ENCODE measurements at places on chromosomes 11 and 22.

DNA sequence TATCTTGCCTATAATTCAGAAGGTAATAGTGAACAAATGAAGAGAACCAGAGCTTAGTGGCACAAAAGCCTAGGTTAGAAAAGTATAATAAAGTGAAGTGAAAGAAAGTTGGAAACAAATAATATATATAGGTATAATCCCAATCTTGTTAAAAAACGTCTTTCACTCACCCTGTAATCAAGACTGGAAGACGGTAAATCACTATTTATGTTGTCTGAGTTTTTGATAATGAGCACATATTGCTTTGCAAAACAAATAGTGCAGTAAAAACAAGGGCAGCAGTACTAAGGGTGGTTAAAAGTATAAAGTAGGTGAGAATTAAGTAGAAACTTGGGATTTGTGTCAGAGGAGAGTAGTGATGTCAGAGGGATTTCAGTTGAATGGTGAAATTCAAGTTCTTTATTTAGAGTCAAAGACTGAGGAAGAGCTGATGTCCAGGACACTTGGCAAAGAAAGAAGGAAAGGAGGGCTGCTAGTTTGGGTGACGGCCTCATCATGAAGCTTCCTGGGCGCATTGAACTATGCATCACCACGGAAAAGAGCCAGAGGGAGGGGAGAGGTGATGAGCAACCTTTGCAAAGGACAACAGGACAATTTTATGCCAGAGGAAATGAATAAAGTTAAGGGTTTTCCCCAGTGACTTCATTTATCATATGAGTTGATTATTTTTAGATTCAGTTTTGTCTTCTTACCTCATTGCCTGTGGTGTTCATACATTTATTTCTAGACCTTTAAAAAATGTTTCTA lies 11.4 kb downstream of the NCAM1 start:
- no peak for DNase-seq

DNA sequence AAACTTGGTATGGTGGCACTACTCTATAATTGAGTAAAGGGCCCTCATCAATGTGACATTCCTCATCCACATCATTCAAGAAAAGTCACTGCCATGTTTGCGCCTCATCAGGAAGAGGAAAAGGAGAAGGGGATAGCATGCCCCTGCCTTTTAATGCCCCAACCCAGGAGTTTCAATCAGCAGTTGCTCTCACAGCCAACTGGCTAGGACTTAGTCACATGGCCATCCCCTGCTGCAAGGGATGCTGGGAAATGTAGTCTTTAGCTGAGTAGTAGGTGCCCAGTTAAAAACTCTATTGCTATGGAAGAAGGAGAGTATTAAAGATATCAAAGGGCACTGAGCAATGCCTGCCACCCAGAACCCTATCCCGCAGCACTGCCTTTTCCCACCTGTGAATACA lies 10.9 kb upstream of the CCND1 start:
- DNase-seq: no peak

GRCh38 chr11:35971841-35972422 lies 28.1 kb downstream of the LDLRAD3 start:
- no peak for DNase-seq

DNA sequence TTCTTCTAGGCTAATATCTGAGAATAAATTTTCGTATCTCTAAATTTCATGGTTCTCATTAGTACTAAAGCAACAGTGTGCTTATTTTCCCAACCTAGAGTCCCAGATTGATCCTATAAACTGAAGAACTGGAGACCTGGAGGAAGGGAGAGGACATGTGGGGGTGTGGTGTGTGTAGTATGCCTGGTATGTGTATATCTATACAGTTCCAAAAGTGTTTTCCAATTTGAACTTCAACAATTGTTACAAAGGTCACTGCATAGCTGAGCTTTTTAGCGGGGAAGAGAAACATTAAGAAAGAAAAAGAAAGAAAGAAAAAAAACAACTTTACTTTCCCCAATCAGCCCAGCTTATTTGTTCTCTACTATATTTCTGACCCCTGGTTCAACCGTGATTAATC lies 152.1 kb downstream of the SOX6 start:
- no peak for DNase-seq

DNA sequence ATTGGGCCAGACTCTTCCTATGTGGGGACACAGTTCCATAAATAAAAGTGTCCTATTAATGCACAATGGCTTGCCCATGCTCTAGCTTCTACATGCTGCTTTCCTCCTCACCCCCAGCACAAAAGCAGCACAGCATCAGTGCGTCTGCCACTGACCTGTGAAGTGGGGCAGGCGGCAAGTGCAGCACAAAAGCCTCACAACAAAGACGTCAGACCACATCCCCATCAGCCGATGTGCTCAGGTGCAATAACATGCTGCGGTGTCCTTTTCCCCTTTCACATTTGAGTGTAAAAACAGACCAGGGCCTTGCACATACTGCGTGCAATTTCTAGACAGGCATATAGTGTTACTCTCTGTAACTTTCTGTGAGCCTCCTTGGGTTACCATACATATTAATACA lies 12.8 kb downstream of the DKK3 start:
- DNase-seq: no peak

DNA sequence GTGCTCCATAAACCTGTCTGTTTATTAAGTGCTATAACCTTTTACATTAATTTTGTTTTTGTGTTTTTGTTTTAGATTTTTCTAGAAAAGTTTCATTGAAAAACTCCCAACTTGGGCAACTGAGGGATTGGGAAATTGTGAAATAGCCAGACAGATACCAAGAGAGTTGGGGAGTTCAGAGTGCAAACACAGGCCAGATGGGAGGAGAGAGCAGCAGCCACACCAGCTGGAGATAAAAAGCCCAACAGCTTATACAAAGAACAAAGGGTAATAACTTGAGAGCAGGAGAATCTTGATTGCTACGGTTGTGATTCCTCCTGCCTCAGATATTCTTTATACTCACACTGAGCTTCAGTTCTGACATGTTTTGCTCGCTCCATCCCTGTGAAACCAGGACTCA lies 1642.2 kb downstream of the LRRC4C start:
- no peak for DNase-seq

DNA sequence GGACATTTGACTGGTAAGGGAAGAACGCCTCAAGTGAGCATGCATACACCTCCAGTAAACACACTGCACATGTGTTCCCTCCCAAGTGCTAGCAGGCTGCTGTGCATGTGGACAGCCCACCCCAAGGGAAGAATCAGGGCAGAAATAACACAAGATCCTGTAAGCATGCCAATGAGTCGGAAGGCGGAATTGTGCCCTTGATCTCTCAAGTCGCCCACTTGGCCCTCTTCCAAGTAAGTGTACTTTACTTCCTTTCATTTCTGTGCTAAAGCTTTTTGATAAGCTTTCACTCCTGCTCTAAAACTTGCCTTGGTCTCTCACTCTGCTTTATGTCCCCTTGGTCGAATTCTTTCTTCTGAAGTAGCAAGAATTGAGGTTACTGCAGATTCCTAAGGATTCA lies 139.6 kb downstream of the TRPC6 start:
- no peak for DNase-seq

GRCh38 chr11:46250745-46251052 lies 26.8 kb upstream of the CREB3L1 start:
- no peak for DNase-seq

DNA sequence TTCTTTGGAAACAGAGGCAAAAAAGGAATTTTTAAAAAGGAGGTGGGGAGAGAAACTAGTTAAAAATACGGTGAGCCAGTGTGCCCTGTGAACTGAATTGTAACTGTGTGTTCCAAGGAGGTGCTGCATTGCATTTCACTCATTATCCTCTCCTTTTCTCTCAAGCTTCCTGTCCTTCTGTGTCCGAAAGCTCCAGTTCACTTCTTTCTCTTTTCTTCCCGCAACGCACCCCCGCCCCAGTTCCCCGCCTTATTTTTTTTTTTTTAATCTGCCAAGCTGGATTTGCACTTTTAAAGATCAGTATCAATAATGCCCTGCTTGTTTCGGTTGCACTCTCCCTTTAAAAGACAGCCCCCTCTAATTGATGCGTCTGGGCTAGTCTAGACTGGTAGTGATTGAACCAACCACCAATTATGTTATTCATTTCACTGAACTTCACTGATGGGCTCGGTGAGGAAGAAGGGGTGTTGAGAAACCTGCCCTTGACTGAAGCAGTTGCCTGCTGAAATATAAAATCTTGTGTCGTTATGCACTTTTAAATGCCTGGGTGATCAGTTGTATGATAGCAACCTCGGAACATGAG lies 18.5 kb downstream of the BLID start:
- DNase-seq: no peak

- DNase-seq: no peak
Observed at GRCh38 chr22:40753114-40753513, 66.0 kb downstream of the SLC25A17 start.

DNA sequence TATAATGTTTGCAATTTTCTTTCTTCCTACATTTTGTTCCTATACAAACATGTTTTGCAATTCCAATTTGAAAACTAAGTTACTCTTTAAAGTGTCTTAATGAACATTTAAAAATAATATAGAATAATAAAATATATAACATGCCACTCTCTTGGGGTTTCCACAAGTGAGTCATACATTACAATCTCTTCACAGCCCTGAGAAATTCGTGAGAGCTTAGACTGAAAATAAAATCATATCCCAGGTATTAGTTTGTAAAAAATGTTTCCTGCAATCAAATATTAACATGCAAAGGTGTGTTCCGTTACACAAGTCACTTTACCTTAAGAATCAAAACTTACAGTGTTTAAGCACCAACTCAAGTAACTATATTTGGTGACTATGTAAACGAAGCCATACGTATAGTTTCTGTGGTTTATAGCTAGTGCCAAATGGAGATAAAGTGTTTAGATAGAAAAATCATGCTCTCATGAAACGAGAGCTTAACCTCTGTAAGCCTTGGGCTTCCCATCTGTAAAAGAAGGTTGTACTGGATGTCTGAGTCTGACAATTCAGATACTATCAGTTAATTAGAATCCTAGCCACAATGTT lies 253.6 kb upstream of the ANO3 start:
- no peak for DNase-seq

DNA sequence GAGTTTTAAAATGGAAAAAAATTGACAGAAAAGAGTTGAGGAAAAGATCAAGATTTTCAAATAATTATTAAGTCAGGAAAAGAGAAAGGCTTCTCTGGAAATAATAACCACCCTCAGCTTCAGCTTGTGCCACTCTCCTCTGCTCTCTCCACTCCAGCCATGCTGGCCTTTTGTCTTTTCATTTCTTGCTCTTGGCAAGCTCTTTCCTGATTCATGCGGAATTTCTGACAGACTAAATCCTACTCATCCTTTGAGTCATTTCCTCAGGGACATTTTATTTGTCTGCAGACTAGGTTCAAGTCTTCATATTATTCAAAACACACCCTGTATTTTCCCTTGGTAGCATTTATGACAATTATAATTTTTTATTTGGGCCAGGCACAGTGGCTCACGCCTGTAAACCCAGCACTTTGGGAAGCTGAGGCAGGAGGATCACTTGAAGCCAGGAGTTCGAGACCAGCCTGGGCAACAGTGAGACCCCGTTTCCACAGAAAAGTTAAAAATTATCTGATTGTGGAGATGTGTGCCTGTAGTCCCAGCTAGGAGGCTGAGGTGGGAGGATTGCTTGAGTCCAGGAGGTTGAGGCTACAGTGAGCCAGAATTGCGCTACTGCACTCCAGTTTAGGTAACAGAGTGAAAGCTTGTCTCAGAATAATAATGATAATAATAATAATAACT lies 7.8 kb upstream of the P4HA3 start:
- no peak for DNase-seq

GRCh38 chr11:46857666-46858065 lies 11.6 kb upstream of the CKAP5 start:
- no peak for DNase-seq

GRCh38 chr22:41357191-41357590 lies 24.6 kb upstream of the TEF start:
- DNase-seq: no peak

DNA sequence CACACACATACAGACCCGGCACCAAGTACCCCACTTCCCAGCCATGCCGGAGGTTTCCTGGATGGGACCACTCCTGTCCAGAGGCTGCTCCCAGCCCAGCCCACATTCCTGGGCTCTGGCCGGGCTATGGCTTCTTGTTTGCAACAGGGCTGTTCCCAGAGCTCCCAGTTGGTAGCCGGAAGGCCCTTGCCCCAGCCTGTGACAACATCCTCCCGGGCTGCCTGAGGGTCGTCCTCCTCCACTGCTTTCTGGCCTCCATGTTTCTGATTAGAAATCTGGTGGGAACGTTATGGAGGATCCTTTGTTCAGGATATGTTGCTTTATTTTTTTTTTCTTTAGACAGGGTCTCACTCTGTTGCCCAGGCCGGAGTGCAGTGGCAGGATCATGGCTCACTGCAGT lies 952 bp upstream of the CYP2D6 start:
- no peak for DNase-seq

DNA sequence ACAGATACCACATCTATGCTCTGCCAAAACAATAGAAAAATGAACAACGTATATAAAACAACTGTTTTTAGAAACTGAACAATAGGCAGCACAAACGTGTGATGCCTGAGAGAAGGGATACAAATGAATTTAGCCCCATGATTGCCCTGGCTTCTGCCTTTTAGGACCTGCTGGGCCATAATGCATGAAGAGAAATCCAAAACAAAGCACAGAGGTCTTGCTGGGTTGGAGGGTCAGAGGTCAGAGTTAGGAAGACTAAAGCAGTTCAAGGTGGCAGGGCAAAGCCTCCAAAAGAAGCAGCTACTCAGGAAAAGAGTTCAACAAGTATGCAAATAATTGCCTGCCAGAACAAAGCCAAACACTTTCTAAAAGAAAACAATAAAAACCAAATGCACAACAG lies 138.5 kb downstream of the TTC28 start:
- DNase-seq: no peak

DNA sequence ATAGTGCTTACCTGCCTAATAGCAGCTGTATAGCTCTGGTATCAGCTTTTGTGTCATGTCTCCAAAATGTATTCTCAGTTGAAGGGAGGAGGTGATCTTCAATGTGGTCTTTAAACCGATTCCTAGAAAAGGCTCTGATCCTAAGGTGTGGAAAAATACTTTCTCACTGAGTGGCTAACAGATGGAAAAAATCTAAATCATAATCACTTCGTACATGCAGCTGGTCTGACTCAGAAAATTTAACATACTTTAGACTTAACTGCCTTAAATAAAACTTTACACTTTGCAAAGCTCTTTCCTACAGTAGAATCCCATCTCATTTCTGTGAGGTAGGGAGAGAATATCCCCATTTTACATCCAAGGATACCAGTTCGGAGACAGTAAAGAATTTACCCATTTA lies 38.0 kb downstream of the C2CD3 start:
- DNase-seq: no peak

DNA sequence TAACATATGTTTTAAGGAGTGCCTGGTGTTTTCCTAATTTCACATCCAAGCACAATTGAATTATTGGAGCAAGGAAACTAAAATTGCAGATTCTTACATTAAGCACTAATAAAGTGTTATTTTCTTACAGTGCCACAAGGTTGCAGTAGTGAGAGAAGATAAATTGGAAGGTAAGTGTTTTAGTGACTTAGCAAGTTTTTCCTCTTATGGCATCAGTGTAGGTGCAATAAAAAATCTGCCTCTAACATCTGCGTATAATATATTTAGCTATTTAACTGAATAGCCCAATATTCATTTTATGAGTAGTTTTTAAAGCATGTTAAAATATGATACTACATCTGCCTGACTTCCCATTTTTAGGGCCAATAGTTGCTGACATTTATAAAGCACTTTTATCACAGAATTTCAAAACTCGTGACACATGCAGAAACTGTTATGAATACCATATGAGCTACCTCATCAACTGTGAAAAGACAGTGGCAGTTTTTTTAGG lies 19.0 kb downstream of the POLD3 start:
- no peak for DNase-seq

All from stimulated activated CD4-positive, alpha-beta T cell treated with anti-CD3 and anti-CD28 coated beads, TNF-alpha, amount 100 ng/mL, for 1 hour (primary cell).